ENCODE measurements at places on chromosomes 4 and X.

- DNase-seq, result peak; percentile 54
Observed at GRCh38 chrX:9340598-9341290, 124.1 kb upstream of the TBL1X start.

DNA sequence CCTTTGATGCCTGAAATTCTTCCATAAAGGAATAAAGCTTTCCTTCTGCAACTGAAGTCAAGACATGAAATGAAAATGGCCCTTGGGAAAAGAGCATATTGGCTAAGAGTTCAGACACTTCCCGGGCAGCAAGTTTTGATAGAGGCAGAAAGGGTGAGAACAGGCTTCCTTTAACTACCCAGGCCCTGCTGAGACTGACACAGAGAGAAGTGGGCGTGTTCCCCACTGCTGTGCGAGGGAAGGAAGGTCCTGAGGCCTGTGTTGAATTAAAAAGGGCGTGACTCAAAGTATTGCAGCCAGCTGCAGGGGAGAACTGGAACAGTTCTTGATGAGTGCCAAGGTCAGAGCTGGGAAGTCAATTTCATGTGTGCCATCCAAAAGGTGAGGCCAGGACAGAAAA lies 33.9 kb upstream of the ADGRG2 start:
- no peak for DNase-seq

DNA sequence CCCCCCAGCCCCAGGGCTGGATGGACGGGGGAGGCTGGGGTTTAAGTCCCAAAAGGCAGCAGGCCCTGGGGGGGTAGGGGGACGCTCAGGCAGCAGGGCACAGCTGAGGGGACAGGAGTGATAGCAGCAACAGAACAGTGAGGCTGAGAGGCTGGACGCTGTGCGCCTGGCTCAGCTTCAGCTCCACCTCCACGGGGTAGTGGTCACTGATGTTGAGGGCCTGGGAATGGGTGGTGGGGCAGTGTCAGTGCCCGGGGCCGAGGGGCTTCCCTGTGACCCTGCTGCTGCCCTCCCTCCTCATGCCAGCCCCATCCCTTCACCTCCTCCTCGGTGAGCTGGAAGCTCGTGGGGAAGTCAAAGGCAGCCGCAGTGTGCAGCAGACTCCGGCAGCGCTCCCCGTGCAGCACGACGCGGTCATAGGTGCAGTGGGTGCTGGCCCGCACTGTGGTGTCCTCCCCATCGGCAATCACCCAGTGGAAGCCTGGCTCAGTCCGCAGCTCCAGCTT lies 4.5 kb downstream of the RPL10 start:
- DNase-seq, result no peak

- no peak for DNase-seq
Observed at GRCh38 chr4:108072300-108072699, 82.6 kb downstream of the HADH start.

DNA sequence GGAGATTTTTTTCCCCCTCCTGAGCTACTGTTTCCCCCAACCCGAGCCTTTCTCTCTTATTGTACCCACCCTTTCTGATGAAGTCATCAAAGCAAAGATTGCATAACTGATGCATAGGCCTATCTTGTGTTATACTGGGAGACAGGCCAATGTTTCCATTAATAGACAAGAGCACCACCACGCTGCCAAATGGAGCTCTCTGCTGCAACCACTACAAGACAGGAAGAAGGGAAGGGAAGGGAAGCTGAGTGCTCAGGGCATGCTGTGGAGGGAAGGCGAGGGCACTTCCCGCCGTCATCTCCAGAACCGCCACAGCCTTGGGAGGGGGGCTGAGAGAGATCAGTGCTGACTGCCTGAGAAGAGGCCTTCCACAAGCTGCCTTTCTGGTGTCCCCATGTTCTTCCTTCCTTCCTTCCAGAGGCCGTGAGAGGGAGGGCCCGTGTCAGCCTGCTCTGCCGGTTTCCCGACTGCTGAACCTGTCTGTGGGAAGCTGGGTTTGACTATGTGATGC lies 75.0 kb downstream of the MGST2 start:
- peak; percentile 87 for DNase-seq

GRCh38 chrX:44922980-44923379 lies 50.0 kb downstream of the KDM6A start:
- no peak for DNase-seq

DNA sequence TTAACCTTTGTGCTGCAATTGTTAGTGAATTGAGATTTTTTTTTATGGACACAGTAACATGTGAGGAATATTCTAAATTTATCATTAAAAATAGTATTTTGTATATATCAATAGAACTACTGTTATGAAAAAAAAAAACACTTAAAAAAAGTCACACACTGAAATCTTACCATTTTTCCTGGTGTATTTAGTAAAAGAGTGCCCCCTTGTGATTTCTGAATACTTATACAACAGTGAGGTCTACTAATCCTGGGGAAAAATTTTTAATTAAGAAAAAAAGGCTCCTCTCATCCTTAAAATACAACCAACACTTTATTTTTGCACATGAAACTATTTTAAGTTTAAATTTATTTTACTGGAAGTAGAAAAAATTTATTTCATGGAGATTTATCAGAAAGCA lies 56.4 kb upstream of the SPOCK3 start:
- DNase-seq, result no peak

DNA sequence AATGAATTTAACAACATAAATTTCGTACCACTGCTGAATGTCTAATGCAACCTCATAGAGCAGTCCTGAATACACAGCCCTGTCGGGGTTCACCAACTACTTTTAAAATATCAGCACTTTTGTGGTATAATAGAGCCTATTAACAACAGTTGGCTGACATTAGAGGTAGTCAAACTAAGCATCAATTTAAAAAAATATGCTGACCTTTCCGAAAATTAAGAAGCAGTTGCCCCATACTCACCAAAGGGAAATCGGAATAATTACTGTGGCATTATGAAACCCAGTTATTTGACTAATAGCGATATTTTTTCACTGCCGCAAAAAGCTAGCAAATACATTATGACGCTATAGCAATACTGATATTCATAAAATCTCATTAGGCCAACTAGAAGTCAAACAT lies 273.5 kb upstream of the PPARGC1A start:
- DNase-seq, result no peak
